ENCODE measurements at places on chromosomes 16 and 17.

DNA sequence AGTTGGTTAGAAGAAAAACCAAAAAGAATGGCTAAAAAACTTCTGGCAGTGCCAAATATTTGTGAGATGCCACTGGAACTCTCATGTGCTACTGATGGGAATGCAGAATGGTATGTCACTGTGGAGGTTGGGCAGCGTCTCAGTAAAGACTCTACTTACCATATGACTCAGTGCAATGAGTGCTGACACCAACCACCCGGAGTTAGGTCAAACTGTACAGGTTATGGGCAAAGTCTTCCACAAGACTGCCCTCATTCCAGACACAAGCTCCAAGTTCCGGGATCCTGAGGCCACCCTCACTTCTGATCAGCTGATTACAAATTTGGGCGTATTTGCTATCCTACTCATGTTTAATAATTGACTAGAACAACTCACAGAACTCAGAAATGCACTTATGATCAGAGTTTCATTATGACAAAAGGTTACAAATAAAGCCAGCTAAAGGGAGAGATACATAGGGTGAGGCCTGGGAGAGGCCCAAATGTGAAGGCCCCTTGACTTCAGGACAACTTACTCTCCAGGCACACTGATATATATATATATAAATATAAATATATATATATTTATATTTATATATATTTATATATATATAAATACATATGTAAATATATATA, 114.9 kb downstream of the TRIM37 start:
- no peak for DNase-seq

- DNase-seq = peak; percentile 74
Observed at GRCh38 chr17:44308320-44308818, at the start of gene RUNDC3A. Gene RUNDC3A, plus strand, starts transcription at chr17:44308601. Its CDS starts 232 bp downstream, at chr17:44308833.

DNA sequence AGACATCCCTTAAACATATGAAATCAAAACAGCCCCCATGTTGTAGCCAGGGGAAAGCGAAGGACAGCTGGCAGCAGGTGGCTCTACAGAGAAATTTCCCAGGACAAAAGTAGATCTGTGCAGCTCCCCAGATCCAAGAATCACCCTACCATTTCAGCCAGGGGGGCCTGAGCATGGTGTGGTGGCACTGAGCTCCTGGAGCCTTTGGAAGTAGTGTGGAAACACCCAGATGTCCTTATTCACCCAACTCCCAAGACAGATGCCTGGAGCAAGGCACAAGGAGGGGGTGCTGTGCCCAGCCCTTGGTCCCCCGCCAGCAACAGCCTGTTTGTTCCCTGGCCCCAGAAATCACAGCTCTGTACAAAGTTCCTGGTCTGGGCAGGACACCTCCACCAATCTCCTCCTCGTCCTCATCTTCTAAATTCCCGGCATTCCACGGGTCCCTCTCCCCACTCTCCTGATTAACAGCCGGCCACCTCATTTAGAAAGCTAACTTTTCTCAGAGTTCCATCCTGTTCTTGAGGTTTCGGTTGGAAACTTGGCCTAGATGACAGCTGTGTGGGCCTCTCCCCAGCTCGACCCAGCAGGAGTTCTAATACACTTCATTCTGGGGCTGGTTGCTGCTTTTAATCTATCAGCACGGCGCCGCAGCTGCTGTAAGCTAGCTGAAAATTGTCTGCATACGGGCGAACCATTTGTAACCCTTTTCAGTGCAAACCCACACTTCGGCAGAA, 191.1 kb downstream of the C16orf78 start:
- DNase-seq = no peak

GRCh38 chr16:57600048-57600835, 28.2 kb upstream of the ADGRG1 start:
- no peak for DNase-seq

DNA sequence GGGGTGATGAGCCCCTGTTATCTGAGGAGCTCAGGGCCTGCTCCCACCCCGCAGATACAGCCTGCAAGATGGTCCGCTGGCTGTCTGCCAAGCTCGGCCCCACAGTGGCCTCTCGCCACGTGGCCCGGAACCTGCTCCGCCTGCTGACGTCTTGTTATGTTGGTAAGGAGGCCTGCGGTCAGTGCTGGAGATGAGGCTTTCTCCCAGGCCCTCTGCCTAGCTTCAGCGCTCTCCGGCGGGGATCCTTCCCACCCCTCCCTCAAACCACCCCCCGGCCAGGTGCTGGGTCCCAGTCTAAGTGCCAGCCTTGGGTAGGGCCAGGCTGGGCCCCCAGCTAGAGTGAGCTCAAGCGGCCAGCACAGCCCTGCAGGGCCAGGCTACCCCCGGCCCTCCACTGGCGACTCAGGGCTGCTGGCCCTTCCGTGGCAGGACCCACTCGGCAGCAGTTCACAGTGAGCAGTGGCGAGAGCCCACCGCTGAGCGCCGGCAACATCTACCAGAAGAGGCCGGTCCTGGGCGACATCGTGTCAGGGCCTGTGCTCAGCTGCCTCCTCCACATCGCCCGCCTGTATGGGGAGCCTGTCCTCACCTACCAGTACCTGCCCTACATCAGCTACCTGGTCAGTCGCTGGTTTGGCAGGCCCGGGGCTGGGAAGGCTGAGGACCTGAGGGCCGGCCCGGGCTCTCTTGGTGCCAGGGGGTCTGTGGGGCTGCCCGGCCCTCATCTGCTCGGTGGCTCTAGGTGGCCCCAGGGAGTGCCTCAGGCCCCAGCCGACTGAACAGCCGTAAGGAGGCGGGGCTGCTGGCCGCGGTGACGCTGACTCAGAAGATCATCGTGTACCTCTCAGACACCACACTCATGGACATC, 6.1 kb downstream of the WDR81 start:
- DNase-seq = no peak

GRCh38 chr16:89422905-89423630, 67.3 kb downstream of the ANKRD11 start:
- DNase-seq = no peak

DNA sequence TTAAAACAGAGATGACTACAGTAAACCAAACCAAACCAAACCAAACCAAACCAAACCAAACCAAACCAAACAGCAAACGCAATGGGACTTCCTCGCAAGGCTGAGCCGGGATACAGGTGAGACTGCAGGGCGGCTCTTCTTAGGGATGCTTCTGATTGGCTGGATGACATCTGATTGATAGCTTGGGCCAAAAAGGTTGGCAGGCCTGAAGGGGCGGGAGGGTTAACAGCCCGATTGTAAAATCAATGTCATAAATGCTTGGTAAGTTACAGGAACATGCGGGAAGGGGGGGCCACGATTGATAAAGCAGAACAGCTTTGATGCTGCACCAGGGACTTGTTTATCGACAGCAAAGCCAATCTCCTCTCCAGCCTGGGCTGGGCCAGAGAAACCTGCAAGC, 86.1 kb downstream of the ZFHX3 start:
- no peak for DNase-seq

DNA sequence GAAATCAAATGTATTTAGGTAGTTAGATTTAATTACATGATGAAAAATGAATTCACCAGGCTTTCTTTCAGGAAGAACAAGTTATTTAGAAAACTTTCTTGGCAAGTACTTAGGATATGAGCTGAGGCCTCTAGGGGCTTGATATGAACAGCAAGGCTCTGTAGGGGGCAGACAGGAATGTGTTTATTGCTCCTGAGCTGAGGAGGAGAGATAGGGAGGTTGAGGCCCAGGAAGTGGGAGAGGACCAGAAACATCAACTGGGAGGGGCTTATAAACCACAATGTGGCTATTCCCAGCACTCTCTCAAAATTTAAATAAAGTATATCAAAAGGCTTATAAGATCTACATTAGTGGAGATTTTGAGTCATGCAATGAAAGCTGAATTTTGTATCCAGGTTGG, 154.0 kb upstream of the MAF start:
- no peak for DNase-seq
